ENCODE measurements at places on chromosomes 3 and 15.

DNA sequence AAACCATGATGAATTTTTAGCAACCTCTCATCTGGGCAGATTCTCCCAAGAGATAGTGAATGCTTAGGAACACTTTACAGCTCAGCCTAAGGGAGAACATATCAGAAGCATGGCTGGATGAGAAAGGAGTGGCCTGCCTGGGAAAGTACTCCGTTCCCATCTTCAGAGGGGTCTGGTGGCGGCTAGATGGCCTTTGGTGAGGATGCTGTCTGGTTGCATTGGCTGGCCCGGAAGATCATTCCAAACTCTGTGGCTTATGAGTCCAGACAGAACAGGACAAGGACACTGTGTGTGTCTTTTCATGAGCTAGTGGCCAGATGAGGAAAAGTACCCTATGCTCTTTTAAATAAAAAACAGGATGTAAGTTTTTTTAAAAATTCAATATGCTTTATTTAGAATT is 51.2 kb downstream of the CRTC3 start:
- no peak for DNase-seq

DNA sequence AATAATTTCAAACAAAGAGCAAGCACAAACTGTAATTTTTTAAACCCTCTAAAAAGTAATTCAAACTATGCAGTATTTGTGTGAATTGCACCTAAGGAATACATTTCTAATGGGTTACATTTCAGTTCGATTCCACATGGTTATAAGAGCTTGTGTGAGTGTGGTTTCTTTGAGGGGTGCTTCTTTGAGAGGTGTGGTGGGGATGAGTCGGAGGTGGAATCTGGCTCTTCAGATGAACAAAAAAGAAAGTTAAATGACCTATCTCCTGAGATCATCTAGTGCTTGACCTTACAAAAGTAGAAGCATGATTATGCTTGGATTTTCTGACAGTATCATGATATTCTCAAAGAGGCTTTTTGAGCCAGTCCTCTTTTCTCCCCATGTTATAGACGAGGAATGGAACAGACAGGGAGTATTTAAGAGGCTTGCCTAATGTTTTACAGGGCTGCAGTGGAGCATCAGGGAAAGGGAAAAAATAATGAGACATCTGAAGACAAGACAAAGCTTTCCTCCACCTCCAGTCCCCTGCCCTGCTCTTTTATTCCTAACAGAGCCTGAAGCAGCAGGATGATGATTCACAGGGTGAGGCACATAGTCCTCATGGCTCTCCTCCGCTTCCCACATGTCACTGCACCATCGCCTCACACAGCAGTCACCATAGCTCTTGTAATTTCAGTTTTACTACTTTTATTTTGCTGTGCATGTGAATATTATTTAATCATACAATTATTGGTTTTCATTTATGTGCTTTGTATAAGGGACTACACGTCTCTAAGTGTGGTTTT is 82.0 kb downstream of the LYSMD4 start:
- no peak for DNase-seq

GRCh38 chr15:40229956-40230355 is 8.9 kb upstream of the PAK6 start:
- no peak for DNase-seq

DNA sequence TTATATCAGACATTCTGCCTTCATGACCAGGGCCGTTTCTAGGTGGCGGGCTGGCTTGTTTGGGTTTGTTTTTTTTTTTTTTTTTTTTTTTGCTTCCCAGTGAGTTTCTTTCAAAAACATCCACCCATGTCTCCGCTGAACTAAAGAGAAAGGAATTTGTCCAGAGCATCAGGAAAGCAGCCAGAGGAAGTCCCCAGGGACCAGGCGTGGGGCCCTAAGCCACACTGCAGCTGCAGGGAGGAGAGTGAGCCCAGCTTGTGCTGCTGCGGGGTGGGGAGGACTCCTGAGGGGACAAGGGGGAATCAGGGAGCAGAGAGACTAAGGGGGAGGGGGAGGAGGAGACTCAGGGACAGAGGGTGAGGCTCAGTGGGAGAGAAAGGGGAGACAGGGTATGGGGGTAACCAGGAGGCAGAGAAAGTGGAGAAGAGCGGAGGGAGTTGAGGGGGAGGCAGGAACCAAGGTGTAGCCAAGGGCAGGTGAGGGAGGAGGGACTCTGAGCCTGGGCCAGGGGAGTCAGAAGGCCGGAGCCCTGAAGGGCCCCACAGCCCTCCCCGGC is 49.5 kb downstream of the CYP11A1 start:
- no peak for DNase-seq

DNA sequence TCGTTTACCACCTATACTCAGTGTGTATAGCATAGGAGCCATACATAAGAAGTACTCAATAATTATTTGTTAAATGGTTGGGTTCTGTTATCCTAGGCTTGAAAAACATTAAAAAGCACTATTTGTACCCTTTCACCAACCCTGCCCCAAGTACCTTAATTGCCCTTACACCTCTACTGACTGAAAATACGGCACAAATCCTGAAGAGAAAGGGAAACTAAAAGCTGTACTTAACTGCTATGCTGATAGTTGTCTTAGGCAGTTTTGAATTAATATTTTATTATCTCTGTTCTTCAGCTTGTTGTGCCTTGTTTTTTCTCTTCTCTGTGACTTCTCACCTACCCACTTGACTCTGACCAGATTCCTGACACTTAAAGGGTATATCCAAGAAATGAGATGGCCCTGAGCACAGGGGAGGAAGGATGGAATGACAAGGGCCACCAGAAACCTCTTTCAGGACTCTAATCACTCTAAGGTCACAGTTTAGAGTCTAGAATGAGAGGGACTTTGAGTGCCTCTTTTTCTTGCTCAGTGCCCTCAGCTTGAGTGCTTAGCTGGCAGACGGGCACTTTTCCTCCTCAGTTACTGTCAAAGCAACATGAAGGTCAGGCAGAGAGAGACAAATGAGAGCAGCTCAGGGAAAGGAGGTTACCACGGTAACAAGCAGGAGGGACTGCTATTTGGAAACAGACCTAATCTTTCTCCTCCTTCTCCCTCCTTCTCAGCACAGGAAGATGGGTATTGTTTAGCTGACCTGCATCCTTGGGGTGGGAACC is 136.5 kb downstream of the ZNF609 start:
- DNase-seq = no peak

- DNase-seq = no peak
Observed at GRCh38 chr3:197171481-197172067, 126.8 kb downstream of the DLG1 start.

DNA sequence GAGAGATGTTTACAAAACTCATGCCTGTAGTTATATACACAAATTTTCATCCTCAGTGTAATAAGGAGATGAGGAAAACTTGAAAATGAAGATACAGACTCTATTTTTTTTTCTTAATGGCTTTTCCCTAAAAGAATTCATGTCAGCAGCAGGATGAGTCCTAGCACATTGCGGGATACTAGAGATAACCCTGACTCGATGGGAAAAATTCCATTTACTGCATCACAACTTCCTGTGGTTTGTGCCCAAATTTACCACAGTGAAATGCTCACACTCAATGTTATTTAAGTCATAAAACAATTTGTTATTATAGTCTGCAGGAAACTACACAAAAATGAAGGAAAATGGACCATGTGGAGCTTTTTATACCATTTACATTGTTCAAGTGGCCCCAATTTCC is 581.9 kb upstream of the ZNF717 start:
- DNase-seq = no peak

DNA sequence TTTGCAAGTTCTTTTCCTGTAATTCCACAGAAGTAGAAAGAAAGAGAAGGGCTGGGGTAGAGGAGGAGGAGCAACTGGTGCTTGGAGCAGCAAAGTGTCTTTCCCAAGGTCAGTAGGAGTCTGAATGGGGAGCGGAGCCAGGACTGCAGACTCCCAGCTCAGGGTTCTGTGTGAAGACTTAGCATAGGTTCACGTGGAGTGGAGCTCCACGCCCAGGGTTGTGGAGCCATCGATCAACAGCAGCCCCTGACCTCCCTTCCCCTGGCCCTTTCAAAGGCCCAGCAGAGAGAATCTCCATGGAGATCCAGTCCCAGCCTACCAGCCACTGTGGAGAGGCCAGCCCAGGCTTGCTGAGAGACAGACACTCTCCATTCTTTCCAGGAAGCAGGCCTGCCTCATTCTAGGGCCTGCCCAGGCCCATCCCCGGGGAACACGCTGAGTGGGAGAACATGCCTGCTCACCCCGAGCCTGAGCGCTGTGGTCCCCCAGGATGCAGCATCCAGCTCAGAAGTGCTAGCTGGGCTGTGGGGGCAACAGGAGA is 62.1 kb downstream of the CORO2B start:
- DNase-seq = no peak

- no peak for DNase-seq
Observed at GRCh38 chr15:40957581-40958051, 4.3 kb downstream of the CHAC1 start.

All from stimulated activated CD8-positive, alpha-beta memory T cell treated with anti-CD3 and anti-CD28 coated beads, Interleukin-4, amount 100 ng/mL, for 4 hours (primary cell).